AG09319 (cell line): ENCODE measurements at places on chromosomes 4 and X.

DNA sequence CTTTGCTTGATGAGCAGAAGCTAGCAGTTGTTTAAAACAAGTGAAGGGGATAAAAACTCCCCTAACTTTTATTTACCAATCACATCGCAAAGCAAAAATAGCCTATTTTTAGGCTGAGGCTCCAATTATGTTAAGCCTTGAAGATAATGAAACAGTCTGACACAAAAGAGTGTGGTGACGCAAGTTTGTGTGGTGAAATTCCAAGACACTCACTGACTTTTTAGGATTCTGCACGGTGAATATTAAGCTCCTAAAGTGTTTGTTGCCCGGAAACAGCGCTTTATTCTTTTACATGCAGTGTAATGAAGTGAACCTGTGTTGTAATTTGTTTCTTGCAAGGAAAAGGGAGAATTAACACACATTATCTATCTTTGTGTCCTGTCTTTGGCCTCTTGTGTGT lies 74.8 kb downstream of the POLA1 start:
- DNase-seq: no peak

DNA sequence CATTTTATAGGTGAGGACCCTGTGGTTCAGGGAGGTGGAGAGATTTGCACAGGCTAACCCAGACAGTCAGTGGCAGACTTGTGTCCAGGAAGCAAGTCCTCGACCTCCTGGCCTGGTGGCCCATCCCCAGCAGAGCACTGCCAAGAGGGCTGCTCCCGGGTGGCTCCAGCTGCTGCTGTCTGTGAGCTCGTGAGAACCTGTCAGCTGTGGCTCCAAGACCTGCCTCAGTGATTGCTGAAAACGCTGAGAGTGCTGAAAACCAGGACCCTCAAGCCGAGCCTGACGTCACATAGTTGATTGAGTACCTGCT lies 74.2 kb downstream of the RTL9 start:
- DNase-seq: no peak

DNA sequence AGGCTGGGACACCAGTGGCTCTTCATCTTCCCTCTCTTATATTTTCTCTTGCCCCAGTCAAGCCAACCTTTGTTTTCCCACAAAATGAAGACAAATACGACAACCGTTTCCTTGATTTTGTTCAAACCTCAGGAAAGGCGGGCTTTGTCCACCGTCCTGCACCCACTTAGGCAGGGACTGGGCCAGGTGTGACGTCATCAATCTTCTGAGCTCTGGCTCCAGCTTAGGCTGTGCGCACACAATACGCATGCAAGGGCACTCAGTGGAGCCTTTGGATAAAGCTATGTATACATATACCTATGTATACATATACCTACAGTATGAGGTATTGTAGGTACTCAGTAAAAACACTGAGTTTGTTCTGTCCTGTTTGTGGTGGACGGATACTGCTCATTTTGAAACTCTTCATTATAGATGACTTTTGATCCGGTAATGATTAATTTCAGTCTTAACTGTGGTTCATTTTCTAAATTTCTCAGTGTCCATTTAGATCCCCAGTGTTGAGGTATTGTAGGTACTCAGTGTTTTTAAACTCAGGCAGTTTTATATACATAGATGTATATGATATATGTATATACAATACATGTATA lies 194.9 kb downstream of the MGST2 start:
- no peak for DNase-seq

GRCh38 chrX:2974961-2975360 lies 31.4 kb upstream of the ARSH start:
- no peak for DNase-seq

DNA sequence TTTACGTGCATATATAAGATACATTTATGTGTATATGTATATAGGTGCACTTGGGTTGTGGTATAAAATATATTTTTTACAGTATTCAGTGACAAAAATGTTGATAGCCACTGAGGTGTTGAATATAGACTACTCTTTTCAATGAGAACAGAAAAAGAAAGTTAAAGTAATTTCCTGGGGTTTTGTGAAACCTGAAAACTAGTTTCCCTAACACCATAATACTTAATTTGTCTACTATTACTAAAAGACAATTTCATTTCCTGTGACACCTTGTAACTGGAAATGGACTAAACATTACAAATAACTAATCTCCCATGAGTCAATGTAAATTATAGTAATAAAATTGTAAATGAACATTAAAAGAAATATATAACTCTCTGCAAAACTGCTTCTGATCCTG lies 32.0 kb upstream of the MAP9 start:
- DNase-seq: no peak

DNA sequence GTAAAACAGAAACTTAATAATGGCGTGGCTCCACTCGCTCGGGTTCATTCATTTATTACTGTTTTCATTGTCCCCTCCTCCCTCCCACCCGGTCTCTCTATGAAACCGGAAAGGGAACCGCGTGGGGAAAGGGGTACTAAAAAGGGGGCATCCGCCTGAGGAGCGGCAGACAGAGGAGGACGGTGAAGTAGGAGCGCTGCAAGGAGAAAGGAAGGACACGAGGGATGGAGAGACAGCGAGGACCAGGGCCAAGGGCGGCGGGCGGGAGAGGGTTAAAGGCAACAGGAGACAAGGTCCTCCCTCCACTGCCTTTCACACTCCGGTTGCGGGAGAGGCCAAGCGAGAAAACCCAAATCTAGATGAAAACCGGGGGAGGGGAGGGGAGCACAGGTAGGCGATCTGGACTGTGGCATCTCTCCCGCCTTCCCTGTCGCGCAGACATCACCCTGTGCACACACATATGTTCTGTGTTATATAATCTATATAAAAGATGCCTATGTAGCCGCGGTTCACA lies 829 bp downstream of the ELOVL6 start:
- DNase-seq: no peak

DNA sequence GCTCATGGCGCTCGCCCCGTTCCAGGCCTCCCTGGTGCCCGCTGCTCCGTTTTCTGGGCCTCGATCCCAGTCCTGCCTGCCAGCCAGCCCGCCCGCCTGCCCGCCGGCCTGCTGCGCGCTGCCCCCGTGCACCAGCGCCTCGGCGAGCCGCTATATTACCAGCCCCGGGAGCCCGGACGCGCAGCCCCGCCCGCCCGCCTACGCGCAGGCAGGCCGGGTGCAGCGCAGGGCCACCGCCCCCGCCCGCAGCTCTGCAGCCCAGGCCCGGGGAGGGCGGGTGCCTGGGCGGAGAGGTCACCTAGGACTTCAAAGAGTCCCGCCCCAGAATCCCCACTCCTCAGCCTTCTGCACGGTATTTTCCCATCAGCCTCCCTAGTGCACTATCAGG lies at the start of gene MAOB:
MAOB (minus strand) TSS at position 157 of the 388 bp plus-strand sequence; CDS start at position 6, 151 bp downstream.
- DNase-seq: no peak
